Metanephros (tissue), 2 donors: ENCODE measurements at places on chromosomes 3 and 15. TPM values are rescaled to one million over a fixed set of nuclear protein-coding genes. Genes with fewer than 3 reads are reported as not detected.

The TIMP4 gene
- total RNA-seq = 2.0 TPM

The PLCH1 gene
- total RNA-seq = 8.1 TPM

The CEP97 gene
- total RNA-seq = 19.8 TPM

The ZPLD1 gene
- total RNA-seq = 0.12 TPM

The P2RY1 gene
- 6.9 TPM for total RNA-seq

The LYZL4 gene
- not detected for total RNA-seq

The GRK7 gene
- total RNA-seq = not detected

The HGD gene
- total RNA-seq = 38.9 TPM

The PRSS50 gene
- 0.99 TPM for total RNA-seq

The CHDH gene
- 11.5 TPM for total RNA-seq

The FRMD5 gene
- total RNA-seq = 0.82 TPM

The SSUH2 gene
- total RNA-seq = 4.4 TPM

The GRM7 gene
- total RNA-seq = 3.3 TPM

The DBR1 gene
- 18.3 TPM for total RNA-seq

The CASR gene
- 24.4 TPM for total RNA-seq

The SNX33 gene
- total RNA-seq = 12.4 TPM

The CADPS gene
- total RNA-seq = 5.4 TPM

The ACAP2 gene
- 69.0 TPM for total RNA-seq
